NCI-H1930 (cell line): ENCODE measurements at places on chromosomes 5 and 9.

- DNase-seq: peak; percentile 52
Observed at GRCh38 chr9:100028201-100028784, 70.5 kb downstream of the ERP44 start.

- no peak for DNase-seq
Observed at GRCh38 chr5:67287510-67288268, 91.1 kb upstream of the CD180 start.

GRCh38 chr9:99366621-99367020 is 144.5 kb downstream of the SEC61B start:
- DNase-seq: no peak

GRCh38 chr9:103992938-103993579 is 101.0 kb upstream of the SMC2 start:
- no peak for DNase-seq

DNA sequence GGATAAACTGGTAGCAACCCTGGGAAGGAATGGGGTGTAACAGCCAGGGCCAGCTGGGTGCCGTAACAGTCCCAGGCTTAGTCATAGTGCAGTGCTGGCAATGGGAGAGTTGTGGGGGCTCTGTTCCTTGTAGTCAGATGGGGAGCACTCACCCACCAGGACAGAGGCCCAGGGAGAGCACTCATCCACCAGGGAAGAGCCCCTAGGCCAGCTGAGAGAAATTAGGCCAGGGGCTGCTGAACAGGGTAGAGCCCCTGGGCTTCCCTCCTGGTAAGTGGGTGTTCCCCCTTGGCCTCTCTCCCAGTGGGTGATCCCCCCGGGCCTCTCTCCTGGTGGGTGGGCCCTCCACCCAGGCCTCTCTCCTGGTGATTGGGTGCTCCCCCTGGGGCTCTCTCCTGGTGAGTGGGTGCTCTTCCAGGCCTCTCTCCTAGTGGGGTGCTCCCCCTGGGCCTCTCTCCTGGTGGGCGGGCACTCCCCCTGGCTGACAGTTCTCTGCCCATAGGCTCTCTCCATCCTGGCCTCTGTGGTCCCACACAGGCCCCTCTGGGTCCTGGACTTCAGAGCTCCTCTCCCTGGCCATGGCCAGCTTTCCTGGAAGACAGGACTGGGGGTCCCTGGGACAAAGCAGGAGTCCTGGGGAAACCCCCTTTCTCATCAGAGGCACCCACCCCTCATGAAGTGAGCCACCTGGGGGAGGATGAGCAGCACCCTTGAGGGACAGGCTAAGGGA is 13.4 kb downstream of the FGD3 start:
- DNase-seq: no peak

- DNase-seq: no peak
Observed at GRCh38 chr5:27172693-27173092, 134.3 kb upstream of the CDH9 start.

DNA sequence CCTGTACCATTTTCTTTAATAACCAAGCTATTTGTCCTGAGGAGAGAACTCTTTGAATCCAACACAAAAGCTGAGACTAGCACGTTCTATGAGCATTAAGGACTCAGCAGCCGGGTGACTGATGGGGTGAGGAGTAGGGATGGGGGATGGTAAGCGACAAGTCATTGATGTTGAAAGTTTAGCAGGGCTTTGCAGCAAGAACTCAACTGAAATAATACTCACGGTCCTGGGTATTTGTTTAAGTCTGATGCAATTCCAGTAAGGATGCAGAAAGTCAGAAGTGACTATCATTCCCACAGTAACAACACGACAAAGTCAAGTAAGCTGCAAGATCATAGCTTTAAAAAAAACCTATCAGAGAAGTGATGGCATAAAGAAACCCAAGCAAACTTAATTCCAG is 131.1 kb downstream of the ACTL7B start:
- no peak for DNase-seq

DNA sequence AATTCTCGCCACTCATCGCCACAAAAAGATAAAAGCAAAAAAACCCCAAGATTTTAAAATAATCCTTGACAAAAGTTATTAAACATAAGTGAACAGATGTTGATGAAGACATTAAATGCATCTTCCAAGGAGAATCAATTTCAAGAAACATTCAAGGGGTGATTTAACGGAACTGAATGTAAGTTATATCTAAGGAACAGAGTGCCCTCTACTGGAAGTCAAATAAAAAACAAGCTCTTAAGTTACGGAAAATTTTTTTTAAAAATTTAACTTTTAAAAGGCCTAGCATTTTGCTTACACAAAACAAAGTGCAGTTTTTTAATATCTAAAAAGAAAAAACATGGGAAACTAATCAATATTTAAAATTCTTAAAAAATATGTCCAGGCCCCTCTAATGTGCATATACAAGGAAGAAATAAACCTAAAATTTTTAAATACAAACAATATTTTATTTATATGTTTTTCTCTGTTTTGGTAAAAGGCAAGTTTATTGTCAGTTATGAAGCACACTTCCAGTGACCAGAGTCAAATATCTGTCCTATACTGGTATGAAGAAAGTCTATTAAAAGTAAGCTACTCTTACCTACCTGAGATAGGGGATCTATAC is 28.0 kb downstream of the TEX10 start:
- DNase-seq: no peak

GRCh38 chr5:80502800-80503199 is 14.9 kb downstream of the FAM151B start:
- DNase-seq: no peak

DNA sequence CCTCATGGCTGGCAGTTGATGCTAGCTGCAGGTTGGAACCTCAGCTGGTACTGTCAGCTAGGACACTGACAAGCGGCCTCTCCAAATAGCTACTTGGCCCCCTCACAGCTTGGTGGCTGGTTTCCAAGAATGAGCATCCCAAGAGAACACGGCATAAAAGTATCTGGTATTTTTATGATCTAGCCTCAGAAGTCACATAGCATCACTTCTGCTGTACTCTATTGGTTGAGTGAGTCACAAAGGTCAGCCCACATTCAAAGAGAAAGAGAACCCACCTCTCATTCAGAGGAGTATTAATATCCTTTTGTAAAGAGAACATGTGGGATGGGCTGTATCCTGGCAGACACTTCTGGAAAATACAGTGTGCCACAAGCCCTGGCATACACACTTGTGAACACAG is 6.0 kb upstream of the SIL1 start:
- no peak for DNase-seq

GRCh38 chr9:137802521-137803243 is 74.9 kb upstream of the CACNA1B start:
- no peak for DNase-seq

DNA sequence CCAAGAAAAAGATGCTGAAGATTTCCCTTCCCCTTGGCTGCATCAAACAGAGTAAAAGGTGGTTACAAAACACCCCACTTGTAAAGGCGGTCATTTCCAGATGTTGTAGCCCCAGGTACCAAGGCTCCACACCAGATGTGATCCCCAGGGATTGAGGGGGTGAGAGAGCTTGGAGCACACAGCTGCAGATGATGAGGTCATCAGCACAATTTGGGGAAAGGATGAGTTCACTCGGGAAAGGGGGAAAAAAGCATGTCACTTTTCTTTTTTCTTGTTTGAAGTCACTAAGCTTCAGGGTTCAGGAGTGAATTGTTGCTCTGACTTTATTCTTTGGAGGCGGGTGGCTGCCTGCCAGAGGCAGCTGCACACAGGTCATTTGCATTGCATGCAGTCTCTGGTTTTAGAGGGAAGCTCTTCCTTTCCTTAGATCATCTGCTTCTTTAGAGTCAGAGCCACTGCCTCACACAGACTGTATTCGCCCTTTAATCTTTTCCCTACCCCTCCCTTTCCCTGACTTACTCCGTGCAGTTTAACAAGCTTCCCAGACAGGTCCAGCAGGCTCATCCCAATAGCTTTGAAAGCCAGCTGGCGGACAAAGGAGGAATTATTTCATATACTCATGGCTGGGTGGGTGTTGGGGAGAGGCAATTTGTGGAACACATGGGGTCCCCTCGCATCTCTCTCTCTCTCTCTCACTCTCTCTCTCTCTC is 409.3 kb upstream of the SLC24A2 start:
- DNase-seq: no peak

- DNase-seq: no peak
Observed at GRCh38 chr5:66540078-66540477, 56.1 kb upstream of the MAST4 start.

DNA sequence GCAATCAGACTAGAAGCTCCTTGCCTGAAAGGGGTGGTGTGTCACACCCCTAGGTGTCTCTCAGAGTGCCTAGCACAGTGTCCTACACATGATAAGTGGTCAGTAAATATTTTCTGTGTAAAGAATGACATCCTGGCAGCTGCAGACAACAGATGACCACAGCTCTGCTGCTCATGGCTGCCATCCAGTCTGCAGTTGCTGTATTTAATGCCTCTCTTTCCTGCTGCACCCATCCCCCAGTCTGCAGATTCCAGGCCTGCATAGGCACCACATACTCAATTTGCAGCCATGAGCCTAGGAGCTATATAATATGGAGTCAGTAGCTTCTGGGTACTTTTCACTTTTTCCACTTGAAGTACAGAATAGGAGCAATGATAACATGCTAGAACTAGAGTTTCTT is 94.9 kb upstream of the NR4A3 start:
- no peak for DNase-seq

DNA sequence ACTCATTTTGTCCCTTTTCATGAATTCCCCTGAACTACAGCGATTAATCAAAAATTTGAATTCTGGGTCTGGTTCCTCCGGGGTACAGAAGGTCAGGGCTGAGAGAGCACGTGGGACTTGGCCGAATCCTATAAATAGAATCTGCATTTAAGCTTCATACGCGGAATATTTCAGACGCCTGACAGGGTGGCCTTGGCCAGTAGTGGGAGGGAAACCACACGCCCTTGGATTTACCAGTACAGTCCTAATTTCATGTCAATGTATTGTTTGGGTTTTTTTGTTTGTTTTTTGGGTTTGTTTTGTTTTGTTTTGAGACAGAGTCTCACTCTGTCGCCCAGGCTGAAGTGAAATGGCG is 21.5 kb upstream of the NIPBL start:
- DNase-seq: no peak

DNA sequence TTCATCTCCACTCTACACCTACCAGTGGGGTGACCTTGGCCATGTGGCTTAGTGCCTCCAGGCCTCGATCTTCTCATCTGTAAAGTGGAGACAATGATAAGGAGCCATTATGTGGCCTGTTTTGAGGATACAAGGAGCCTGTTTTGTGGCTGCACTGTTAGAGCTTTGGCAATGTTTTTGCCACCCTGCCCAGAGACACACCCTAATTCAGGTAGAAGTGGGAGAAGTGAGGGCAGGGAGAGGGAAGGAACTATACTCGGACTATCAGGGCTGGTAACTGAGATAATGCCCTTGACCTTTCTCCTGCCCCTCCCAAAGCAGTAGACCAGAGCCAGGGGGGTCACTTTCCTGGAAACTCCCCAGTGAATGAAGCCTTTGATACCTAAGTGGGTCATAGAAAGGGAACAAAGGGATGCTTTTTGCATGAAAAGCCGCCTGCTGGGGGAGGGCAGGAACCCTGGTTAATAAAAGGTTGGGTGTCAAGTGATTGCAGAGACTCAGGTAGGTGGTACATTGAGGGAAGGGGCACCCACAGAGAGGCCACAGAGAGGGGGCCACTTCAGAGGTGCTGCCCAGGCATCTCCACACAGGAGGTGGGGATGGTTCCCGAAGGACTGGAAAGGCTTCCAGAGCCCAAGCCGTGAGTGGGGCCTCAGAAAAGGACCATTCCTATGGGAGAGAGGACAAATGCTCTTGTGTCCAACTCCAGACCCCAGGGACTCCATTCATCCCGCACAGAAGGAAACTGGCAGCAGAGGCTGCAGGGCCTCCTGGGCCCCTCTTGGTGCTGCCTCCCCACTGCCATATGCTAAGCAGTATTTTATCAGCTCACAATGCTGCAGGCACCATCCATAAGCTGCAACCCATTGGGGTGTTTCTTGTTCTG is 42.3 kb upstream of the VDAC1 start:
- no peak for DNase-seq

- DNase-seq: no peak
Observed at GRCh38 chr9:87796196-87796595, 70.3 kb downstream of the CTSL start.

GRCh38 chr9:123196124-123196523 is 72.3 kb downstream of the STRBP start:
- no peak for DNase-seq

DNA sequence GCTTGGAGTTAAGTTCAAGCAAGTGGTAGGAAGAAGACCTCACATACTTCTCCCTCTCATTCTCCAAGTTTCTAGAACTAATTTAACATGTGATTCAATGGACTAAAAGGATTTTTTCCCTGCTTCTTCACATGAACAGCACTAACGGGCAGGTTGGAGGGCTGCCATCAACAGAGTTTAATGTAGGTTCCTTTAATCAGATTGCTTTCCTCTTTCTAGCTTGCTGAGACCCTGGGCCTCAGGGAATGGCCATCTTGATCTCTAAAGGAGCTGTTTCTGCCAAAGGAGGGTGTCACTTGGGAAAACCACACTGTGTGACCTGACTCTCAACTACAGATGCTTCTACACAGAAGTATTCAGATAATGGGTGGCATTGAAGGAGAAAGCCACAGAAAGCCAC is 223.3 kb downstream of the PIK3R1 start:
- no peak for DNase-seq

DNA sequence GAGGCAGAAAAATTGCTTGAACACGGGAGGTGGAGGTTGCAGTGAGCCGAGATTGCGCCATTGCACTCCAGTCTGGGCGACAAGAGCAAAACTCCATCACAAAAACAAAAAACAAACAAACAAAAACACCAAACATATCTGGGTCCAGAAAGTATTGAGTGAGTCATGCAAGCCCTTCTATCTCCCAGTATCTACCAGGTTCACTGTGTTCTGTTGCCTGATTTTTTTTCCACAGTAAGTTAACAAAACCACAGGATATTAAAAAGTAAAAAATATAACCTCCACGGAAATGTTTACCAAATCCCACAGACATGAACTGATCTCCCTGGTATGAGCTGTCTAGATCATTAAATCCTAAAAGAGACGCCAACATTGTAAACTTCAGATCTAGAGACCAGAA is 94.4 kb downstream of the ANKH start:
- DNase-seq: no peak

DNA sequence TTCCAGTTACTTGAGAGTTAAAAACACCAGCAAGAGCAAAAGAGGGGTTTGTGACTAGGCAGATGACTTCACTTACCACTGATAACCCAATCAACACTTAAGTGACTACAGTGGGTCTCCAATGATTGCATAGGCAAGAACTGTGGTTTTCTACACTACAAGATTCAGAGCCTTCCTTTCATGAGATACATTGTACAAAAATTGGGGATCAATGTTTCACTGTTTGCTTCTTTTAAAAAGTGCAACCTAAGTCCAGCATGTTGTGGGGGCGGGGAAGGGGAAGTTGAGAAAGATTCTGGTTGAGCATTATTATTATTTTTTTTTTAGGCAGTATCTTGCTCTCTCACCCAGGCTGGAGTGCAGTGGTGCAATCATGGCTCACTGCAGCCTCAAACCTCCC is 3.6 kb downstream of the IQGAP2 start:
- DNase-seq: no peak
